ENCODE measurements at places on chromosomes 2 and 18.

GRCh38 chr18:60508108-60508507 is 135.5 kb upstream of the MC4R start:
- DNase-seq = no peak

DNA sequence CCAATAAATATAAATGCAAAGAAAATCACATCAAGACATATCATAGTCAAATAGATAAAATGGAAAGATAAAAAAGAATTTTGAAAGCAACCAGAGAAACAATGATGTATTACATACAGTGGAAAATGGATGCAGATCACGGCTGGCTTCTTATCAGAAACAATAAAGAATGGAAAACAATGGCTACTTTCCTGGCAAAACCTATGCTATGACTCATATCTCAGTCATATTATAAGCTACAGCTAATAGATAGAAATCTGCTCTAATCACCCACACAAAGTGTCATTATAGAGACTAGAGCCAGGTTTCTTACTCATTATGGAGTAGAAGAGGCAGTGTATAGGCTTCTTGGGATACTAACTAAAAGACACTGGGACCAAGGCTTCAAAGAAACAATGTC is 93.5 kb upstream of the TACR1 start:
- no peak for DNase-seq

DNA sequence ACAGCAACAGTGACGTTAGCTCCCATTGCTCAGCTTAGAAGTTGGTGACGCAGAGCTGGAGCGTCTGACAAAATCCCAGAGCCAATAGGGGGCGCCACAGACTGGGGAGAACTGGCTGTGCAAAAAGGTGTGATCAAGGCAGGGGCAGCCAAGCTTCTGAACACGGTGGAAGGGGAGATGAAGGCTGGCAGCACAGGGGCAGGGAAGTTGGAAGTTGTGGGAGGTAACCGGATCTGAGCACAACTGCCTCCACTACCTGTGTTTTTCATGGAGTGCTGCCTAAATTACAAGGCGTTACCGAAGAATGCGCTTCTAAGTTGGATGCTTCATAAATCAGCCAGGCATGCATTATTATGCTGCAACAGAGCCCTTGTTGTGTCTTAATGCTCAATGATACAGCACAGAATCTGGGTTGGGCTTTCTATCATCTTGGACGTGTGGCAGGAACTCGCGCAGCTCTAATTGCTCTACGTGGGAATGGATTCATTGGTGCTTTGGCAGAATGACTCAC is 370.0 kb downstream of the SLC4A3 start:
- no peak for DNase-seq

- DNase-seq = no peak
These were observed 7.5 kb upstream of the SP9 start for GRCh38 chr2:174327021-174327840.

DNA sequence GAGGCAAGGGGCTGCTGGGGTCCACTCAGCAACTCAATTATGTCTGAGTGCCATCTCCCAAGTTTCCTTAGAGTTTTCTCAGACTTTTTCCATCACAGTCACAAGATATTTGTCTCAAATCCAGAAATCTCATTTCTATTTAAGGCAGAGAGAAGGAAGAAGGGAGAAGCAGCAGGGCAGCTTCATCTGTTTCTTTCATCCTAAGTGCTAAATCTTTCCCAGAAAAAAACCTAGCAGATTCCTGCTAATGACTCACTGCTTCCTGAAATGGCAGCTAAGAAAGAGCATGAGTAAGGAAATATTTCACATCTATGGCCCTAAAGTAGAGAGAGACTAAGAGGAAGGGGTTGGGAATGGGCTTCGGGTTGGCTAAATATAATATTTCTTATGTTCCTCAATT is 88.0 kb downstream of the KYNU start:
- no peak for DNase-seq

- no peak for DNase-seq
These were observed 125.8 kb downstream of the NETO1 start for GRCh38 chr18:72742002-72742401.

DNA sequence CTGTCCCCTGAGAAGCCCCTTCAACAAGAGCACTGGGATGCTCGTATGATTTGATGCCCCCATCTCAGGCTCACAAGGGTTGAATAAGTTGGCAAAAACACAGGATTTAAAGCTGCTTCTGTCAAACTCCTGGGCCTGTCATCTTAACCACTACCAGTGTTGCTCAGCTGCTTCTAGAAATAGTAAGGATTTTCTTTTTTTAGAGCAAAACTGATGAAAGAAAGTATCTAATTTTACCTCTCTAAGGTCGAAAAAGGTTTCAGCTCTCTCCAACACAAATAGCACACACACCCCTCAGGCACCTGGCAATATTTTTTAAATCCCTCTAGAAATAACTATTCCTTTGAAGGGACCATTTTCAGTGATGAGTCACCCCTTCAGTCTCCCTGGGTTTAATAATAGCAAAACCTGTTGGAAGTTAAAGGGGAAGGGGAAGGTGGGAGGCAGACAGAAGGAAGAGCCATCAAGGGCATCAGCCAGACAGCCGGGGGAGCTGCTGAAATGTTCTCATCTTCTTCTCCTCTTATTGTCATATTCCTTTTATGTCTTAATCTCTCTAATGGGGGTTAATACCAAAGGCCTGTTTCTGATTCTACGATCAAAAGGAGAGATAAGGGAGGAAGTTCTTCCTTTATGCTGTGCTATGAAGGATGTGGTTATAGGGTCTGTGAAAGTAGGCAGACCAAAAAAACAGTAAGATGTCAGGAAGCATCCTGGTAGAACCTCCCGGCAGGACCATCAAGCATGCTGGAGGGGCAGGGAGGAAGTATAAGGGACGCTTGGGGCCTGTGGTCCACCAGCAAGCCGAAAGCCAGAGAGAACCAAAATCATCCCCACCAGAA is 31.9 kb upstream of the SLC35G4 start:
- DNase-seq = no peak

GRCh38 chr2:161101406-161101805 is 58.8 kb upstream of the TANK start:
- no peak for DNase-seq

GRCh38 chr2:71864085-71864484 is 283.6 kb downstream of the CYP26B1 start:
- DNase-seq = no peak

- DNase-seq = no peak
These were observed 1004.1 kb upstream of the NRXN1 start for GRCh38 chr2:52036024-52036423.

DNA sequence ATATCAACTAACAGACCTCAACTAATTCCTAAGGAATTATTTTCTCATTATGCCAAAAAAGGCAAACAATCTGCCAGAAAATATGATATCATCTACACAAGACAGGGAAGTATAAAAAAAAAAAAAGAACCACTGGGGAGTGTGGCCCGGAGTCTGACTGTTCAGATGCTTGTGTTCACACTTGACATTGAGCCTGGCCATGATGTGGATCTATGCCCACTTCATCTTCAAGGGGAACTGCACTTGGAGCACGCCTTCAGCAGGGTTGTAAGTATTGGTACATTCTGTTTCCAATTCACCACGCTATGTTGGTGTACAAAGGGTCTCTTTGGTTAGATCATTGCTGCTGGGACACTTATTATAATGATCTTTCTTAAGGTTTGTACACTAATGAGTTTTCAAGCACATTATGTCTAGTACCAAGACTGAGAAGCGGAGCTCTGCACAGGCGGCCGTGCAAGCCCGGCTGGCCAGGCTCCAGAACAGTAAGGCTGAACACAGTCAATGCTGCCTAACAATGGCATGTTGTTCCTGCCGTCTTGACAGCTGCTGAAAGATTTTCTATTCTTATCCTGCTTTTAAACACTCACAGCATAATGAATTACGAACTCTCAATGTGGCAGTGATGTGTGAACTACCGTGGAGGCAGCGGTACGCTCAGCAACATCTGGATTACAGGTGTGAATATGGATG is 788.4 kb upstream of the SOX11 start:
- no peak for DNase-seq

GRCh38 chr18:76970770-76971559 is 148.6 kb downstream of the ZNF236 start:
- no peak for DNase-seq

DNA sequence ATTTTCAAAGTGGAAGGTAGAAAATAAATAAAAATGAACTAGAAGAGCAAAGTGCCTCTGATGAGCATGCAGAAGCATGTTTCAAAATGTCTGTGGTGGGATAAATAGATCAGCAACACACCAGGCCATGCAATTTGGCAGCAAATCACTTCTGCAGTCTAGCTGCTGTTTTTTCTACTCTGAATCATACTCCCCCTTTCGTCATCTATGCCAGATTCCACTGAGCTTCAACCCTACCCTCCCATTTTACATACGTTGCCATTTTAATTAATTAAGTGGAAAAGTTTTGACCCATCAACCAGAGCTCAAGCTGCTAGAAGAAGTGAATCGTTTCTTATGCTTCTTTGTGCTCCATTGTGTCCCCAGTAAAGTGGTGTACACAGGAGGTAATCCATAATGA is 79.3 kb downstream of the NRXN1 start:
- DNase-seq = no peak

GRCh38 chr18:74617486-74617885 is 19.8 kb downstream of the ZNF407 start:
- DNase-seq = no peak

- DNase-seq = no peak
These were observed 103.1 kb downstream of the RTN4 start for GRCh38 chr2:54947136-54947535.

- no peak for DNase-seq
These were observed 667.0 kb downstream of the TSN start for GRCh38 chr2:122422384-122422991.

DNA sequence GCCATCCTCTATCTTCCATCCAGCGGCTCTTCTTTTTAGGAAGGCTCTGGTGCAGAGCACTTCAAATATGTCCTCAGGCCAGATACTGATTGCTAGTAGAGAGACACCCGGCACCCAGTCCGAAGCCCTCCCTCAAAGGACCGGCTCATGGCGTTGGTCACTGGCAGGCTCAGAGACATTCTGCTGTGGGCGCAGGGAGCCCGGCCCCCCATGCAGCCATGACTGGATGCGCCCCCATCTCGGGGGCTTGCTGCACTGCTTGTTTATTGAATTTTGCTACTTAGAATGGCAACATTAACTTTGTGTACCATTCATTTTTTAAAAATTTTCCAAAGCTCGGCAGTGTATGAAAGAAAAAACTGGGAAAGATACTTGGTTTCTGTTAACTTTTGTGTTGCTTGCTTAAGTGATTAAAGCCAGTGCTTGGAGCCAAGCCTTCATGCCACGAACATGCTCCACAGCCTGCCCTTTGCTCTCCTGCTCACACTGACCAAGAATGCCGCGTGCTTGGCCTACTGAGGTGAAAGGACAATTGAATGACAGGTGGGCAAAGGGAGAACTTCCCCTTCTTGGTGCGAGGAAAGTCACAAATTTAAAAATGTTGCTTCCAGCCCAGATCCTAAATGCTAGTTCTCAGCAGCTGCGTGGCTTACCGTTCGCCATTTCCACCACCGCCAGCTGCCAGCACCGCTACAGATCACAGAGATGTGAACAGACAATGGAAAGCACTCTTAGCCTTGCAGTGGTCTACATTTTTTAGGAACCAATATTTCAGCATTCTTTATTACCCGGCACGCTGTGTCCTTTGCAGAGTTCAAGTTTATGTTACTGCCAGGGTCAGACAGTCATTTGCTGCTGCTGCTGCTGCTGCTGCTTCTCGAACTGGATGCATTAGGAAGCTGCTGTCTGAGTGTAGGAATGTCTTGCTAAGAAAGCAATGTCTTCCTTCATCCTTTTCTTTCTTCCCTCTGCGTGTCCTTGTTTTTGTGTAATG is 76.7 kb downstream of the FAM210A start:
- no peak for DNase-seq

- no peak for DNase-seq
These were observed 287.3 kb downstream of the AGPS start for GRCh38 chr2:177679611-177680605.

GRCh38 chr18:59383851-59384250 is 24.8 kb upstream of the LMAN1 start:
- no peak for DNase-seq

- no peak for DNase-seq
These were observed 39.3 kb upstream of the ZEB2 start for GRCh38 chr2:144559242-144559641.

- DNase-seq = no peak
These were observed 367.4 kb downstream of the EPHA4 start for GRCh38 chr2:221204699-221205098.

- DNase-seq = no peak
These were observed 43.5 kb downstream of the RRM2 start for GRCh38 chr2:10165861-10166675.

GRCh38 chr2:146374505-146374904 is 1470.3 kb upstream of the ACVR2A start:
- DNase-seq = no peak

DNA sequence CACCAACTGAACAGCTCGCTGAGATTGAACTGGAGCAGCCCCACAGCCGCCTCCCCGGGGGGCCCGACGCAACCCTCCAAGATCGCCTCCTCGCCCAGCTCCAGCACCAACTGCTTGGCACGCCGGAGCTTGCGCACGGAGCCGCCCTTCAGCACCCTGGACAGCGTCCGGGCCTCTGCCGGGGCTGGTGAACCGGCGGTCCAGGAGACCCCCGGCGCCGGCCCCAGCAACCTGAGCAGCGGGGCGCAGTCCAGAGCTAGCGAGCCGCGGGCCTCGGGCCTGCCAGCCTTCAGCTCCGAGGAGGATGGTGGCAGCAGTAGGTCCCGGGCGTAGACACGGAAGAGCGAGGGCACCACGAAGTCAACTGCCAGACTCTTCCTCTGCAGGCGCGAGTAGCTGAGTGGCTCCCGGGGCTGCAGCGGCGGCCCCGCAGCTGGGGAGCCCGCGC is 1.2 kb downstream of the ALK start:
- DNase-seq = no peak

GRCh38 chr18:32595832-32596231 is 125.2 kb upstream of the GAREM1 start:
- no peak for DNase-seq

- no peak for DNase-seq
These were observed 61.3 kb upstream of the RAPGEF4 start for GRCh38 chr2:172674034-172674967.

DNA sequence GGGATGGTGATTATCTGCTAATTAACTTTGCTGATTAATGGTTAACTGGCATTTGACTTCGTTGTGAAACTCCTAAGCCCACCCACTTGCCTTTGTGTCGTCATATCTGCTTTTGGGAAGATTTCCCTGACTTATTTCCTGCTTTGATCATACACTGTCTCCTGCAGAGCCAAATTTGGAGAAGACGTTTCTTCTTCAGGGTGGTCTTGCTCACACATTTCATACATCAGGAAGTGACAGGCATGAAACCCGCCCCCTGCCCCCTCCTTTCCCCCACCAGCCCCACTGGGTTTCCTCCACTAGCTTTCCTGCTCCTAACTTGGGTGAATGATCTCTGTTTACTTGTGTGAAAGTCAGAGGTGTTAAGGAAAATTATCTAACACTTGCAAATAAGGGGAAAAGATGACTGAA is 300.1 kb downstream of the TSN start:
- no peak for DNase-seq

GRCh38 chr18:48947092-48947491 is 3.7 kb downstream of the SMAD7 start:
- DNase-seq = no peak
